ENCODE measurements at places on chromosomes 5 and 9.

GRCh38 chr9:32603914-32604852 lies 31.2 kb upstream of the NDUFB6 start:
- no peak for DNase-seq

- DNase-seq = no peak
These were observed 296.0 kb downstream of the SPOCK1 start for GRCh38 chr5:137203011-137203632.

- no peak for DNase-seq
These were observed 573.7 kb downstream of the GABRG2 start for GRCh38 chr5:162641142-162641813.

- DNase-seq = no peak
These were observed 6.5 kb downstream of the ERGIC1 start for GRCh38 chr5:172840432-172841154.

DNA sequence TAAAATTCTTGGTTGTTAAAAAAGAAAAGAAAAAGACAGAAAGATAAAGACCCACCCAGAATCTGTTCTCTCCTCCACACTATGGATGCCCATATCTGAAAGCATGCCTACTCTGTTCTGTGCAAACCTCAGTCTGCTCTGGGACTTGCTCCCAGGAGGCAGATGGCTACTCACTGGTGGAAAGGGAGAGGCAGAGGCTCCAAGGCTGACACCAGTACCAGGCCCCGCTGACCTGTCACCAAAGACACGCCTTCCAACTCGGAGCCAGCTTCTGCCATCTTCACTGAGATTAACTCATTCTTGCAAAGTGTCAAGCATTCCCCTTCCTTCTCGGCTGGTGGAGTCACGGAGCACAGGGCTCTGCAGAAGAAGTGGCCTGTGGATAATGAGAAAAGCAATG lies 21.6 kb downstream of the SH3TC2 start:
- no peak for DNase-seq

DNA sequence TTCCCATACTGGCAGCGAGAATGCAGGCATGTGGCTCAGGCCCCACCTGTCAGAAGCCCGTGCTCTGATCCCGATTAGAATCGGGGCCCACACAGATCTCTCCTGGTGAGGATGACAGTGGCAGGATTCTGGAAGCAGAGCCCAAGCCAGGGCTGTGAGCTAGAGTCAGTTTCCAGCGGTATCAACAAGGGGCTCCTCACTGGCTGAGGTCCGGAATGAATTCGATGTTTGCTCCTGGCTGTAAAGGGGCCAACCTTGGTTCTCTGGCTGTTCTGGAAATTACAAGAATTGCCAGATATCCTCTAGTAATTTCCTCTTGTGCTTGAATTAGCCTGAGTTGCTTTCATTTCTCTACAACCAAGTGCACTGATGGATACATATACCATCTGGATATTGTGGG lies 129.1 kb upstream of the SPRY4 start:
- no peak for DNase-seq

DNA sequence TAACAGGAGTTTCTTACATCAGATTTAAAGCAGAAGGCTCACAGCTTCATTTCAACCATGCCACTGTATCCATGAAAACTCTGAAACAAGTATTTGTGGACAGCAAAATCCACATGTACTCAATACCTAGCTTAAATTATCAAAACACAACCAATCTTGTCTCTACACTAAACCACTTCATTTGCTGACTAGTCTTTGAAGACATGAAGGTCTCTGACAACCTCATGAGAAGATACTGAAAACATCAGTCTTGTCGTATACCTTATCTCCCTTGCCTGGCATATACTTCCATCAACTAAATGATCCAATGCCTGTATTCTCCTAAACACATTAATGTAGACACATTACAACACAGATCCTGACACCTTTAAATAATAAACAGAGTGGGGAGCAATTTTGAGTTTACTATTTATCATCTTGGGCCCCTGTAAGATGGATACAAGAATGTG lies 2.9 kb downstream of the RPS23 start:
- no peak for DNase-seq

- no peak for DNase-seq
These were observed 1.2 kb downstream of the SEMA4D start for GRCh38 chr9:89496645-89497256.

- no peak for DNase-seq
These were observed 1096.0 kb downstream of the DTWD2 start for GRCh38 chr5:117892360-117892759.

DNA sequence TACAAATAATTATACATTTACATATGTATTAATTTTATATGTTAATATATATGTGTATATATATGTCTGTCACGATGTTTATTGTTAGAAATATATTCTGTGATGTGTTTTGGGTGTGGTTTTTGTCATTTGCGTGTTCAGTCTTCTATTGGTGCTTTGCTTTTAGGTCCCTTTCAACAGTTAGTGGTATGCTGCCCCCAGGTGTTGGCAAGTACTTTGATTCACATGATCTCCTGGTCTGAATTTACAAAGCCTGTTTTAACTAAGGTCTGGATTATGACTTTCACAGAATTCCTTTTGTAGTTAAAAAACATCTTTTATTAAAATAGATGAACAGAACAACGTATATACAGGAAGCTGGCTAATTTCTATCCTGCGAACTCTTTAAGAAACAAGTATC lies 271.5 kb downstream of the CCDC171 start:
- no peak for DNase-seq

DNA sequence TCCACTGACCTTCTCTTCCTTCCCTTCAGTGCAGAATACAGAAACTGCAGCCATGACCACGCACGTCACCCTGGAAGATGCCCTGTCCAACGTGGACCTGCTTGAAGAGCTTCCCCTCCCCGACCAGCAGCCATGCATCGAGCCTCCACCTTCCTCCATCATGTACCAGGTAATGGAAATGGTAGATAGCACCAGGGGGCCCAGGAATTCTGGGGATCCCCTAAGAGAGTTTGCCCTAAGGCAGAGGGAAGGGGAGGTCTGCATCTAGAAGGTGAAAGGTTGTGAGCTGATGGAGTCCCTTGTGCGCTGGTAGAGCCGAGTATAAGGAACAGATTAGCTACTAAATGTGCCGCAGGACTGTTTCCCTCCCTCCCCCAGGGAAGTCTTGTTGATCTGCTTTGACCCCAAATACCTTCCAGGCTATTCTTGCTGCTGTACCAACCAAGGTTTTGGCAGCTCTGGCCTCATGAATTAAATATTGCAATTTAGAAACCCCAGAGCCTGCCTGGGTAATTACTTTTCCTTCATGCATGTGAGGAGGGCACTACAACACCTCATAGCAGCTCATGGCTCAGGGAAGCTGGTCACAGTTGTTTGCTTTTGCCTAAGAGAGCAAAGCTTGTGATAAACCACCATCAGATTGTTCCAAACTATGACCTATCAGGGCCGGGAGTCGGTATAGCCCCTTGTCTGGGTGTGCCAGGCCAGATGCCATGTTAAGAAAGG lies 19.6 kb downstream of the CYFIP2 start:
- no peak for DNase-seq

DNA sequence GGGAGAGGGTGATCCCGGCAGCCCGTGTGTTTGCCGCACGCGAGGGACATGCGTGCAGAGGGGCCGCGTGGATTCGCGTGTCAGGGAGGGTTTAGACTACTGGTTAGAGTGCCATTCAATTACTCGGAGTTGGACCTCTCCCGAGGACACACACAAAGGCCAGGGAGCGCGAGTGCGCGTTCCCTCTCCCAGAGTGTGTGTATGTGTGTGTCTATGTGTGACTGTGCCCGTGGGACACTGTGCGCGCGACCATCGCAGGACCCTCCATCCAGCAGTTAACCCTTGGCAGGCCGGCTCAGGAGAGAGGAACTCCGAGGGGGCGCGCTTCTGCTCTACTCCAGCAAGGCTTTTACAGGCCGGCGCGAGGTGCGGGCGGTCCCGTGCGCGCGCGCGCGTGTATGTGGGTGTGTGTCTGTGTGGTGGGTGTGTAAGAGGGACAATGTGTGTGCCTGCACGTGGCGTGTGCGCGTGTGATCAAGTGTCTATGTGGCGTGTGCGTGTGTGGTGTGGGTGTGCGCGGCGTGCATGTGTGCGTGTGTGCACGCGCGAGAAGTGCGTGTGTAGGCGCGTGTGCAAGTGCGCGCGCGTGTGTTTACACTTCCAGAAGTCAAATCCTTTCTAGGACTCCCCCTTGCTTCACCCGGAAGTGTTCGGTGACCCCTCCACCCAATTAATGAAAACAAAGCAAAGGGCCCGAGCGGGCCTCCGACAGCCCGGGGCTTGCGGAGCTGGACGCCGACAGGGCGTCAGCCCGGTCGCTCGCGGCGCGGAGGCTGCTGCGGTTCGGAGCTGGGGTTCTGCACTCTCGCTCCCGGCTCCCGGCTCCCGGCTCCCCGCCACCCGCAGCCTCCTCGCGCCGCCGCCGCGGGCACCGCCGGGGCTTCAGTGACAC lies 75.3 kb upstream of the TBCA start:
- no peak for DNase-seq

DNA sequence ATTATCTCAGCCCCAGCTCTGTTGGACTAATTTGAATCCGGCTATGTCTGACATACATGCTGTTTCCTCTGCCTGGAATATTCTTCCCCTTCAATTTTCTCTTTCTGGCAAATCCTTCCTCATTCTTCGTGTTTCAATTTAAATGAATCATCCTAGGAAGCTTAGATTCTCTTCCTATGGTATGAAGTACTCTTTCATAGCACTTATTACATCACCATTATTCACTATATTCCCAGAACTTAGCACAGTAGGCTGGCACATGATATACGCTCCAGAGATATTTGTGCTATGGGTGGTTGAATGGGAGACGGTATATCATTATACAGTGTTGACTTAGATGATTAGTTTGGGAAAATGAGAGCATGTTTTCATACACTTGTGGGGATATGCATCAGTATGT lies 91.0 kb upstream of the JAK2 start:
- DNase-seq = no peak

GRCh38 chr9:113932906-113933584 lies 56.9 kb downstream of the ZNF618 start:
- DNase-seq = no peak

DNA sequence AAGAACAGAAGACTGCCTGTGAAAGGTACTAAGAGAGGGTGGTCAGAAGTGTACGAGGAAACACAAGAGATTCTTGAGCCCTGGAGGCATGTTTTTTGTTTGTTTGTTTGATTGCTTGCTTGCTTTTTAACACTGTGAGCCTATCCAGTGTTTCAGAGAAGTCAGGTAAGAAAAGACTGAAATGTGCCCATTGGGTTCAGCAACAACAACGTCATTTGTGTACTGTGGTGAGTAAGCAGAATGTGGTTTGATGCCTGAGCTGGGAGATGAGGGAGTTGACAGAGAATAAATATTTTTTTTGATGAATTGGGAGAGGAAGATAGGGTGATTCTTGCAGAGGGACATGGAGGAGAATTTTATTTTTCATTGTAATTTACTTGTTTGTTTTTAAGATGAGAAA lies 73.1 kb downstream of the RPS23 start:
- no peak for DNase-seq

GRCh38 chr5:179486596-179487051 lies 63.7 kb upstream of the RUFY1 start:
- no peak for DNase-seq

DNA sequence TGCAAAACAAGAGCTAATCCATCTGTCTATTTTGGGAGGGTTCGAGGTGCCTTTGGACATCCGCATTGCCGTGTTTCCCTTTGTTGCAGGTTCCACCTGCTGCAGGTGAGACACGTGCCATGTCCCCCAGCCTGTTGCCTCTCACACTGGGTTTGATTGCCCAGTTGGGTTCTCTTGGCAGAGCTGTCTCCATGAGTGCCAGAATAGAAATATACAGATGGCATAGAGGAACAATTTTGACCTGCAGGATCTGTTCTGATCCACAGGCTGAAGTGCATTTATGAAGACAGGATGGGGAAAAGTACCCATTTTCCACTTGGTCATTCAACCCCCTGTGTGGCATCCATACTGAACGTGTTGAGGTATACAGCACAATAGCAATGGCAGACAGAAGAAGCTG lies 178.1 kb downstream of the SGCD start:
- no peak for DNase-seq

GRCh38 chr9:134938346-134939079 lies 20.8 kb upstream of the FCN1 start:
- no peak for DNase-seq

DNA sequence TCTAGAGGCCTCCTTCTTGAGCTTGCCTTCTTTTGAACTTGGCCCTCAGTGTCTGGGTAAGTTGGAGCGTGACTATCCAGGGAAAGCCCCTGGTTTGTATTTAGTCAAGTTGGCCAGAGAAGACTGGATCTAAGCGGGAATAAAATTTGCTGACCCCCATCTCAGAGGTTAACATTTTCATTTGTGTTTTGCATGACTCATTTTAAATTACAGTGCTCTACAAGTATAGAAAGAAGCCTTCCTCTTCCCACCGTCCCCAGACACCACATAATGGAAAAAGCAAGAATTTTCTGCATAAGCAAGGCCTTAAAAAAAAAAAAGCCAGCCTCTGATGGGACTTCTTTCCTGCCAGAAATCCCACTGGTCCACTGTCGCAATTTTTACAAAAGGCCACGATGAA lies 27.2 kb downstream of the PIK3R1 start:
- no peak for DNase-seq

DNA sequence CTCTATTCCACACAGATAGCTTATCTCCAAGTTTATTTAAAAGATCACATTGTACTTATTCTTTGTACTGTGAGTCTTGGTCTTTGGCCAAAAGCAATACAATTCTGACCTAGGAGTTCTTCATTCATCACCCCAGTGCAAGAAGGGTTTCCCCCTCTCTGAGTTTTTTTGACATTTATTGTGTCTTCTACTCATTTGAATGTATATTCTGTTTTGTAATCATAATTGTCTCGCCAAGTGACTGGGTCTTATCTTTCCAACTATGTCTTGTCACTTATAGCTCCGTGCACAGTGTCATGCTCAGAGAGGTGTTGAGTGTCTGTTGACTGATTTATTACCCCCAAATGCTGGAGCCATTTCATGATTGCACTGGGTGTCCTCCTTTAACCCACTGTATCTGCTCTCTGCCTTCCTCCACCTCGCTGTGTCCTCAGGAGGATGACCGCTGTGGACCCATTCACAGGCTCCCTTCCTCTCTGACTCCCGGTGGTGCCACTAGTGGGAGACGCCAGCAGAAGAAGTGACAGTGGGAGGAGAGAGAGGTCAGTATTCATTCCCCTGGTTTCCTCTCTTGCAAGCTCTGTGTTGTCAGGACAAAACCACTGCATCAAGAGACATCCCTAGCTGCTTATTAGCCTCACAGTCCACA lies 11.2 kb upstream of the TRIO start:
- DNase-seq = no peak

DNA sequence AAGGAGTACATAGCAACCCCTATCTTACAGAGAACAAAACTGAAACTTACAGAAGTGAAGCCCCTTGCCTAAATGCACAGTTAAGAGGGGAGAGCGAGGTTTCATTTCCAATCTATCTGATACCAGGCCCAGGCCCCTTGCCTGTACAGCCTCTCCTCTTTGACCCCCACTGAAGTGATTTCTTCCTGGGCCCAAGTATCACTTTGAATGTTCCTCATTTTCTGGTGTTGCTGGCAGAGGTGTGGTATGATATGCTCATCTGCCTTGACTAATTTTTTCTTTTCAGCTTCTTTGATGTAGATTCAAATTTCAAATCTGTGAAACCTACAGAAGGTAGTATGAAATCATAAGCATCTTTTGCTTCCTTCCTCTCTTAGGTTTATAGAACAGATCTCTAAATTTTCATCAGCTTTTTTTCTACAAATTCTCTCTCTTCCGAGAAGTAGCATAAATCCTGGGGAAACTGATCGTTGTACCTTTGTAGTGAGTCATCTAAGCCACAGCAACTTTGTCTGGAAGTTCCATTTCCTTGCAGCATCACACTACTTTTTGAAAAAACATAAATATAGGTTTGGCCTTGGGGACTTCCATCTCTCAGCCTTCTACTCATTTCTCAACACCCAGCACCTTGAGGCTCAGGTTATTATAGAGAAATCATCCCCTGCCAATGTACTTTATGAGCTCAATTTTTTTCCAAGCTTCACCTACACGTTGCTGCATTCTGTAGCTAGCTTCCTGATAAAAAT lies 402.4 kb upstream of the PTGER4 start:
- no peak for DNase-seq
